Left ventricle myocardium inferior (tissue), 1 donor: ENCODE measurements at places on chromosomes 11 and 22.

DNA sequence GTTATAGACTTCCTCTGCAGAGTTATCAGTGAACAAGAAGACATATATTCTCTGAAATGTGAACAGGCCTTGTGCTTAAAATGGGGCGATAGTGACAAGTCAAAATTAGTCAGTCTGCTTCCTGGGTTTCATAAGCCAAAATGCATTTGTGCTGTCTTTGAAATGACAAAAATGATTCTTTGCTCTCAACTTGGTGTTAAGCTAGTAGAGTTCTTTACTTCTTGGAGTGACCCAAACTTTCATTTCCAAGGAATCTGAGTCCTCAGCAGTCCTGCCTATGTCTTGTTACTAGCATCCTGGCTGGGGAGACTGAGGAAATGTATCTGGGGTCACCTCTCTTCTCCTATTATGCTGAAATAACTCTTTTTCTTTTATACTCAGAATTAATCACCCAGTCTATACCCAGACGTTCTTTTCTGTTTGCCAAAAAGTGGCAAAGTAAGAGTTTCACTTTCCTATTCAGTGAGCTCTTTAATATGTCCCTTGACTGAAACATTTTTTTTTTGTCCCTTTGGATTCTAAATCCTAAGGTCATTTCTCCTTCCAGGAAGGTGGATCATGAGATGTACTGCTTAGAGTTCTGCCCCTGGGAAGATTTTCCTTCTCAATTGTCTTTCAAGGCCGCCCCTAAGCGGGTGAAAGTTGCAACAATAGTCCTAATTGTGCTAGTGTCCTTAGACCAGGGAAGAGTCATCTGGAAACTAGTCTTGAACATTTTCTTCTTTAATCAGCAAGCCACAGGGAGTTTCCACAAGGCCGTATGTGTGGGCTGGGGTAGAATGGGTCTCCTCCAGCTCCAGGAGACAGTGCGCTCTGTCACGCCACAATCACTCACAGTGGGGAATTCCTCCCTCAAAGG, 53.0 kb upstream of the RDX start:
- no peak for DNase-seq

DNA sequence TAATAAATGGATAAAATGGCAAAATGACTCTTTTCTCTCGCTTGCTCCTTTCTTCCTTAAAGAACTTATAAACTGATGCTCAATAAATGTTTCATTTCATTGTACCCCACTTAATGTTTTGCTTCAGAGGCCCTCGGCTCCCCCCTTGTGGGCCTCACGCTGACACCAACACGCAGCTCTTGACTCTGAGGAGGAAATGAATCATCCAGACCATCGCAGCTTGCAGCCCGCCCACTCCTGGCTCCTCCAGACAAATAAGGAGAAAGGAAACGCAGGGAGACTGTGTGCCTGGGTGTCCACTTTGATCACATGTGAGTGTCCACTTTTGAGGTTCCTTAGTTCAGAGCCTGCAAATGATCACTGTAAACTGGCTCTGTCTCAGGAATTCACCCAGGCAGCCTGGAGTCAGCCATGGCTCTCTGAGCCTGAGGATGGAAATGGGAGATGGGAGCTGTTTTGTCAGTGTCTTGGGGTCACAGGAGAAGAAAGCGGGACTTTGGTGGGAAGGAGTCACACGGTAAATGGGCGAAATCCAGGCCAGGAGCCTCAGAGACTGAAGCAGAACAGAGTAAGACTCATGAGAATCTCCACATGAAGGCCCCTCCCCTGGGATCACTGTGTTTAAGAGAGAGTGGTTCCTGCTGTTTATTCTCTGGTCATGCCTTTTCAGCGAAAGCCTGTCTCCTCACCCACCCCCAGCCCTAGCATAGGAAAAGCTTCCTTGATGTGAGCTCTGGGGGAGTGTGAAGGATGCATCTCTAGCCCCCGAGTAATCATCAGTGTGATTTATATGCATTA, 96.5 kb downstream of the CWC15 start:
- DNase-seq = peak; percentile 79

DNA sequence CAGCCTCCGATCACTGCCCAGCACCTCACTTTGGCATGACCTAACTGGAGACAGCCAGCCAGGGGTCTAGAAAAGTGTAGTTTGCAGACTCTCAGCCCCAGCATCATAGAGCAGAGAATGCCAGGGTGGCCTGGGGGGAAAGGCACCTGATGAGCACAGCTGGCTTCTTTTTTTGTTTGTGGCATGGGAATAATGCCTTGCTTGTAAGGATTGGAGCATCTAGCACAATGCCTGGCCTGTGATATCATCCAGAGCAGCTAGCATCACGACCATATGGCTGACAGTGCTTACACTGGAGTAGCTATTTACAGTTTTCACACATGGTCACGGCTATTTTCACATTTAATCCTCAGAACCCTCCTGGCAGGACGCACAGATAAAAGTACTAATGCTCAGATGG, 594.8 kb upstream of the B3GAT1 start:
- no peak for DNase-seq

GRCh38 chr11:130034236-130034635, 31.6 kb upstream of the PRDM10 start:
- no peak for DNase-seq

DNA sequence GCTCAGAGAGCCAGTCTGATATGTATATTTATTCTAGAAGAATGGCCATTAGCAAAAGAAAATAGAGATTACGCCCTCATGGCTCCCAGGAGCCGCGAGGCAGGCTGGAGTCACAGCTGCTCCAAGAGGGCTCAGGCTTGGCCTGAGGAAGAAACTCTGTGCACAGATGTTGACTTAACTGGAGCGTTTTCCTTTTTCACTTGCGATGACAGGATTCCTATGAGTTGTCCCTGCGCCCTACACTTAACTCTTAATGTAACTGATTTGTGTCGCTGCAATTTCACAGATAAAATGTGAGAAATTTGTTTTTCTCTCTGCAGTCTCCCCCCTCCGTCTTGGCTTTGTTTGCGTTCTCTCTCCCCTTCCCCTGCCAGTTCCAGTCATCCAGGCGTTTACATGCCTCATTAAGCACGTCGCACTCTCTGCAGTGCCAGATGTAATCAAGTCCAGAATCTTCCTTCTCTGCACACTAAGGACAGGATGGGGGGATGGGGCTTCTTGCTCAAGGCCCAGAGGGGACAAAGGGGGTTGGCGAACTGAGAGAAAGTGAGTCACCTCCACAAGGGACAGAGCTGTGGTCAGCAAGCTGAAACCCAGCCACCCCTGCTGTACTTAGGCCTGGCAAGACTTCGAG, 1060.1 kb downstream of the NTM start:
- DNase-seq = no peak

DNA sequence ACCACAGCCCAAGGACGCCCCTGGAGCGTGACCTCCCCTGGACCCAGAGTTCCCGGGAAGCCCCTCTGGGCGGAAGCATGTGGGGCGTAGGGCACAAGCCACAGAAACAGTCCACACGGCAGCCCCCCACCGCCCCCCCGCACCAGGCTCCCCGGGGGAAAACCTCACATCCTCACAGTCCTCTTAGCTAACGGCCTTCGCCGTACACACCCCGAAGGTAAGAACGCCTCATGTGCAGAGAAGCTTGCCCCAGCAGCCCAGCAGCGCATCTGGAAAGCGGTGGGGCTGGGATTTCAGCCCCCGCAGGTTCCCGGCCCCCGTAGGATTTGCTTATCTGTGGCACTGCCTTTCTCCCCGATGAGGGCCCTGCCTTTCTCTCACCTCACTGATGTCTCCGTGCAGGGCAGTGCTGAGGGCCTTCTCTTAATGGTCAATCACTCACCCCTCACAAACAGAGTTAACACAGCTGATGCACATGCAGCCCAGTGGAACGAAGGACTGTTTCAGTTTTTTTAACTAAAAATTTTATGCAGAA, 309.2 kb downstream of the BRD1 start:
- no peak for DNase-seq

DNA sequence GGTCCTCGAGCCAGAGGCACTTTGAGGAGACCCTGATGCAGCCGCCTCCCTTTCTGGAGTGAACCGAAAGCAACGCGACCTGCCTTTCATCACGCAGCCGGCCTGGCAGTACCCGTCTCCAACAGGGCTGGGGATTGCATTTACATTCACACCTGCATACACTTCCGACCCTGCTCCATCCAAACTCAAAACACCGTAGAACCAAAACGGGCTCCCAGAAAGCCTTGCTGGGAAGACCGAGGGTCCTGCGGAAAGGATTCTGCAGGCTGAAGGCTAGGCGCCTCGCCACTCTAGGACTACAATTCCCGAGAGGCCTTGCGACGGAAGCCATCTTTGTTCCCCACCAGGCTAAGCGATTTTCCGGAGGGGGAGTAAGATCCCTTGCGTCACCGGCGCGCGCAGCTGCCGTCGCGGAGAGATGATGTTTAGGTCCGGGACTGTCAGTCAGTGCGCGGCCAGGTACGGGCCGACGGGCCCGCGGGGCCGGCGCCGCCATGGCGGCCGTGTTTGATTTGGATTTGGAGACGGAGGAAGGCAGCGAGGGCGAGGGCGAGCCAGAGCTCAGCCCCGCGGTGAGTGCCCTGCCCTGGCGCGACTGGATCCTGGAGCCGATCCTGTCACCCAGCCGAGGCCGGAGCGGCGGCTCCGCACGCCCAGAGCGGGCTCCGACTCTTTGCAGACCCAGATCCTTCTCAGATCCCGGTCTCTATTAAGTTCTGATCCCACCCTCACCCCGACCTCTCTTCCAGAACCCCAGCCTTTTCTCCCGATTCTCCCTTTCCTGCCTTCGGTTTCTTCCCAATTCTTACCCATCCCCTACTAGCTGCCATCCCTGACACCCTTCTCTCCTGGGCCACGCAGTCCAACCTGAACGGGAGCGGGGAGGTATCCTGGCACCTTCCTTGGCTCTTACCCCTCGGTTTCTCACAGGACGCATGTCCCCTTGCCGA, at the start of gene RPS6KB2:
RPS6KB2 (plus strand) TSS at position 443 of the 950 bp plus-strand sequence; CDS start at position 495, 52 bp downstream.
- DNase-seq = peak; percentile 99

GRCh38 chr11:12775955-12776354, 101.7 kb downstream of the TEAD1 start:
- no peak for DNase-seq

- no peak for DNase-seq
These were observed 162.8 kb downstream of the ARHGAP42 start for GRCh38 chr11:100849901-100850235.

- no peak for DNase-seq
These were observed 4.4 kb upstream of the PRSS23 start for GRCh38 chr11:86795949-86796348.

- no peak for DNase-seq
These were observed 4.2 kb upstream of the SCARF2 start for GRCh38 chr22:20441631-20442484.

DNA sequence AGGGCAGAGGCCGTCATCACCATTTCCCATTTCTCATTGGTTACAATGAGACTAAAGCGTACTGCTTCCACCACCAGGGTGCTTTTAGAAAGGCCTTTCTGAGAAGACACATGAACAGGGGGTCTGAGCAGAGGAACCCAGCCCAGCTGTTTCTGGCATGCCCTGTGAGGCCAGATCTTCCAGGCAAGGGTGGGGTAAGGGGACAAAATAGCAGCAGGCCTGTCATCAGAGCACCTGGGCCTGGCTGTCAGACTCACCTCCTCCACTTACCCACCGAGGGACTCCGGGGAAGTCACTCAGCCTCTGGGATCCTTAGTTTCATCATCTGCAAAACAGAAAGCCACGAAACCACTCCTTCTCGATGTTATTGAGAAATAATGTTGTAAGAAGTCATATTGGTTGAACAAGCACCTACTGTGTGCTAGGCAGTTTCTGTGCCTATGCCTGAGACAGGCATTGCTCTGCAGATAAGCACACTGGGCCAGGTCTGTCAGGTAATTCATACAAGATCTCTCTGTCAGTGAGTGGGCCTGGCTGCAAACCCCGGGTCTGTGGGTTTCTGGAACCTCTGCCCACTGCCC, 8.8 kb upstream of the WNT11 start:
- peak; percentile 3 for DNase-seq

GRCh38 chr11:83970061-83970671, 684.0 kb upstream of the CCDC90B start:
- no peak for DNase-seq

DNA sequence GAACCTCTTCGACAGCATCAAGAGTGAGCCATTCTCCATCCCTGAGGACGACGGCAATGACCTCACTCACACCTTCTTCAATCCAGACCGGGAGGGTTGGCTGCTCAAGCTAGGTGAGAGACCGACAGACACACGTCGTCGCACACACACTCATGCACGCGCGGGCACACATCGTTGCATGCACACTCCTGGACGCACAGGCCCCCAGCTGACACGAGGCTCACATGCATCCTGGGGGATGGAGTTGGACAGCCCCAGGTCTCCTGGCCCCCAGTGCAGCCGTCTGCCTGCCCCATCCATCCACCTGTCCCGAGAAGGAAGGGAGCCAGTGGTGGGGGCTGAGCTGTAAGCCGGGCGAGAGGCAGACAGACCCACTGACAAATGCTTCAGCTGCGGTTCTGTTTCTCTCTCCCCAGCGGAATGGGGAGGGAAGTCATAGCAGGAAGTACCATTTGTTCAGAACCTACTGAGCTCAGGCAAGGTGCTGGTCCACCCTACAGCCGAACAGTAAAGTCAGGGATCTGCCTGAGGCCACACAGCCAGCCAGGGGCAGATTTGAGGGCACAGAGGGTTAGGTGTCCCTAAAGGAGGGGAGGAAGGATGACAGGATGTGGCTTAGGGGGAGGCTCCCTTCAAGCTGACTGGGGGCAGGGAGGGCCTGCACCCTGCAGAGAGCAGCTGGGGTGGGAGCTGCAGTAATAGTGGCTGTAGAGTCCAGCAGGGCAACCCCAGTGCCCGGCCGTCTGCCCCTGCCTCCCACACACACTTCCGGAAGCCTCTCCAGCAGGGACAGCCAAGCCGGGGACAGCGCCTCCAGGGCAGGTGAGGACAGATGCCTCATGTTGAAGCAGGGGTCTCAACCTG, 27.1 kb downstream of the CYTH4 start:
- no peak for DNase-seq

DNA sequence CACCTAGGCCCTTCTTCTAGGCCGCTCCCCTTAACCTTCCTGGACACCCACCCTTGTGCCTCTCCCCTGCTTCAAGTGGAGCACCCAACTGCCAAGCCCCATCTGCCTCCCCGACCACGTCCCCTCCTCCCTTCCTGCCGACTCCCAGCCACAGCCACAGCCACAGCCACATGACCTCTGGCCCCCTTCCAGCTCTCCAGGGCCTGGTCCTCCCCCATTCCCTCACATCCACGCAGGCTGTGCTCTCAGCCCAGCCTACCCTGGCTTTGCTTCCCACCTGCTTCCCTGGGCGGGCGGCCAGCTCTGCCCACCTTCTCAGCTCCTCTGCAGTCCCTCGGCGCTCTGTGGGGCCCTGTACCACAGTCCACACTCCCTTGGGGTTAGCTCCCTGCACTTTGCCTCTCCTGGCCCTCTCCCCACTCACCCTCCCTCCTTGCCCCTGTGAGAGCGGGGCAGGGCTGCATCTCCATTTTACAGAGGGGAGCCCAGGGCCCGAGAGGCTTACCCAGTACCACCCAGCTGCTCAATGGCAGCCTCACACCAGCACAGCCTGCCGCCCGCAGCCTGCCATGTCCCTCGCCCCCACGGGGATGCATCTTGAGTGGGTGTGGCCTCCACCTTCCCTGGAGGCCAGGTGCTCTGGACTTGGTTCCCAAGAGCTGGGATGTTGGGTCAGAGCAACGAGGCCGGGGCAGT, 20.3 kb downstream of the PARVG start:
- DNase-seq = no peak

- no peak for DNase-seq
These were observed 16.9 kb upstream of the SLCO2B1 start for GRCh38 chr11:75133976-75134375.
